Pulmonary artery endothelial cell (primary cell): ENCODE measurements at places on chromosomes 7 and 10. TPM values are rescaled to one million over a fixed set of nuclear protein-coding genes. Genes with fewer than 3 reads are reported as not detected.

Gene SFMBT2
- 0.14 and 0.20 TPM in 2 replicates for total RNA-seq

Gene MCM10
- 11.5 and 23.9 TPM in 2 replicates for total RNA-seq

Gene ADAM8
- 0.33 and 0.46 TPM in 2 replicates for total RNA-seq

Gene UBN2
- total RNA-seq = 2.7 and 5.1 TPM in 2 replicates

Gene SKIDA1
- total RNA-seq = 0.33 and 0.46 TPM in 2 replicates

Gene MSMB
- not detected in 2 replicates for total RNA-seq

Gene PI4K2A
- 17.1 and 19.3 TPM in 2 replicates for total RNA-seq

Gene PNLIPRP2
- not detected in 2 replicates for total RNA-seq

Gene ATAD1
- 25.1 and 31.5 TPM in 2 replicates for total RNA-seq

Gene UPK3B
- not detected in 2 replicates for total RNA-seq

Gene PRF1
- total RNA-seq = not detected in 2 replicates

Gene DDC
- not detected in 2 replicates for total RNA-seq

Gene ELOVL3
- not detected in 2 replicates for total RNA-seq

Gene PDZD7
- 0.46 and 0.63 TPM in 2 replicates for total RNA-seq

Gene AGR2
- not detected in 2 replicates for total RNA-seq

Gene OIT3
- 0.07 TPM in 2 replicates for total RNA-seq

Gene GPR26
- total RNA-seq = not detected in 2 replicates

Gene AP5Z1
- 19.8 and 24.9 TPM in 2 replicates for total RNA-seq

Gene PRSS37
- total RNA-seq = not detected in 2 replicates

Gene WNT16
- total RNA-seq = not detected in 2 replicates

Gene LDB3
- total RNA-seq = not detected in 2 replicates

Gene TMUB1
- total RNA-seq = 18.0 and 19.6 TPM in 2 replicates

Gene GLCCI1
- total RNA-seq = 1.5 and 3.0 TPM in 2 replicates

Gene RBM20
- 0.13 TPM in 1 of 2 replicates, not detected in the other for total RNA-seq

Gene PIK3AP1
- total RNA-seq = 0.13 and 0.21 TPM in 2 replicates

Gene CPEB3
- total RNA-seq = 0.92 and 1.5 TPM in 2 replicates

Gene COL17A1
- 2.2 and 2.9 TPM in 2 replicates for total RNA-seq

Gene CLRN3
- 0.11 TPM in 1 of 2 replicates, not detected in the other for total RNA-seq

Gene VWDE
- 0.07 TPM in 1 of 2 replicates, not detected in the other for total RNA-seq

Gene CFTR
- total RNA-seq = not detected in 2 replicates

Gene CPA2
- not detected in 2 replicates for total RNA-seq
